ENCODE measurements at places on chromosomes 12 and 14. TPM values are rescaled to one million over a fixed set of nuclear protein-coding genes. Genes with fewer than 3 reads are reported as not detected.
A peak's percentile ranks its signal among the peaks of the same experiment; 100 is the strongest.

DNA sequence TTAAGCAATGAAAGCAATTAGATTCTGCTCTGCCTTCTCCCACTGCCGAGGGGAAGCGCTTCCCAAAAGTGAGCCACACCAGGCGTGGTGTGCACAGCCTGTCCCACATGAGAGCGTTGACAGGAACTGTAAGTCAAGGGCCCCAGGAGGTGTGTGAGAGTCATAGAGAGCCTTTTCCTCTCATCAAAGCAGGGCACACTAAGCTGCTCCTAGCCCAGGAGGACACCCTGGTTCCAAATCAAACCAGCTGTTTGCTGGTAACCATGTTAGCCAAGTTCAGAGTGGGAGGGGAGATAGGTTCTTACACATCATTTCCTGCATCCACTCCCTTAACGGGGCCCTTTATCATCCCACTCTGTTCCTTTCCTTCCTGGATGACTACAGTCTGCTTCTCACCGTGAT lies 98.3 kb downstream of the SPTSSA start:
- peaks cover 12% of the 10 kb centered on the region for H3K4me1 ChIP-seq
- no peak for DNase-seq
- no peak overlapping the region for H3K4me3 ChIP-seq
- H3K27ac ChIP-seq: no peak overlapping the region
- no peaks in the 10 kb centered on the region for H3K36me3 ChIP-seq
- no peaks in the 10 kb centered on the region for H3K27me3 ChIP-seq

DNA sequence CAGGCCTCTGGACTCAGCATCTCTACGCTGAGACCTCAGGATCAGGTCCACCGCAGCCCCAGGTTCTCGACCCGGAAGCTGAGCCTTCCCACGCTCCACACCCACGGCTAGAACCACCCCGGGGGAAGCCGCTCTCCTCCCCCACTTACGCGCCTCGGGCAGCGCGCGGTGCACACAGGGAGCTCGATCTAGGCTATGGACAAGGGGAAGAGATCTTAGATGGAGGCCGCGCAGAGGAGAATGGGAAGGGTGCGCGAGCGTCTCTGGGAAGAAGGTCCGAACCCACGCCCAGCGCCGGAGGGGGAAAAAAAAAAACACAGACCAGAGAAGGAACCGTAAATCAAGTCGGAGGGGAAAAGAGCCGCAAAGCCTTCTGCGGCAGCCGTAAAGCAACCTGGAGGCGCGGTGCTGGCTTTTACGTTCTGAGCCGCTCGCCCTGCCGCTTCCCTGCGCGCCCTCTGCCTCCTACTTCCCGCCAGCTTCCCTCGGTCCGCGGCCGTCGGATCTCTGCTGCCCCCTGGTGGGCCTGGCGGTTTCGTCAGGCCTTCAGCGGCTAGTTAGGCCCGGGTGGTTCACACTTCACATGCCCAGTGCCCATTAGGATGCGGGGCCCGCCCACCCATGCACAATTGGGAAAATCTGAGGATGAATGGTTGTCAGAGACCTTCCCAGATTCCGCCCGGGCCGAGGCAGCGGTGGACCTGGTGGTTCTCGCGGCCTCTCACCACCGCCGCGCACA lies at the start of gene RAD52:
RAD52 (minus strand) TSS at position 242 of the 739 bp plus-strand sequence. CDS start 16,636 bp downstream, outside the sequence.
- no peaks in the 10 kb centered on the region for H3K4me1 ChIP-seq
- H3K27ac ChIP-seq: peak within 1 kb of the TSS; percentile 91
- no peaks in the 10 kb centered on the region for H3K36me3 ChIP-seq
- DNase-seq: peak; percentile 99

DNA sequence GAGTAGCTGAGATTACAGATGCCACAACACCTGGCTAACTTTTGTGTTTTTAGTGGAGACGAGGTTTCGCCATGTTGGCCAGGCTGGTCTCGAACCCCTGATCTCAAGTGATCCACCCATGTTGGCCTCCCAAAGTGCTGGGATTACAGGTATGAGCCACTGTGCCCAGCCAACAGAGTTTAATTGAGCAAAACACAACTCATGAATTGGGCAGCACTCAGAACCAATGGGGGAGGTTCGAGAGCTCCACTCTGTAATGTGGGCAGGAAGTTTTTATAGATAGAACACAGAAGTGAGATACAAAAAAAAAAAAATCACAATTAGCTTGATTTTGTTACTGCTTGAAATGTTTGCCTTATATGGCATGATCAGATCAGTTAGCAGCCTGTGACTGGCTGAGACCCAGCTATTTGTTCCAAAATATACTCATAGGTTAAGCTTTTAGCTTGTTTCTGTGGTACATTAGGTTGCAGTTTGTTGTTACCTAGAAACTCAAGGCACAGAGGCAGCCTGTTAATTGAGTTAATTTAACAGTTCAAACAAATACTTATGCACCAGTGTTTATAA lies 1.4 kb upstream of the P2RX2 start:
- DNase-seq: no peak
- no peaks in the 10 kb centered on the region for H3K36me3 ChIP-seq
- no peak overlapping the region for H3K27ac ChIP-seq
- H3K4me1 ChIP-seq: peaks cover 2% of the 10 kb centered on the region

- no peak within 1 kb of the TSS for H3K27ac ChIP-seq
- H3K27me3 ChIP-seq: peaks cover 22% of the 10 kb centered on the region
- H3K4me1 ChIP-seq: peaks cover 17% of the 10 kb centered on the region
- peak; percentile 69 for DNase-seq
These were observed at the start of gene B3GNT4 for GRCh38 chr12:122203301-122204166. B3GNT4 (plus strand) TSS chr12:122203709; CDS start chr12:122204619, 910 bp downstream.

Gene DTX1
- 0.70 TPM for total RNA-seq

GRCh38 chr12:25695574-25695973 lies 142.5 kb upstream of the LMNTD1 start:
- H3K4me3 ChIP-seq: no peak overlapping the region
- H3K4me1 ChIP-seq: no peaks in the 10 kb centered on the region
- DNase-seq: no peak
- no peaks in the 10 kb centered on the region for H3K27me3 ChIP-seq
- no peaks in the 10 kb centered on the region for H3K36me3 ChIP-seq
- no peak overlapping the region for H3K27ac ChIP-seq

Gene LIN7A
- total RNA-seq: 11.7 TPM

DNA sequence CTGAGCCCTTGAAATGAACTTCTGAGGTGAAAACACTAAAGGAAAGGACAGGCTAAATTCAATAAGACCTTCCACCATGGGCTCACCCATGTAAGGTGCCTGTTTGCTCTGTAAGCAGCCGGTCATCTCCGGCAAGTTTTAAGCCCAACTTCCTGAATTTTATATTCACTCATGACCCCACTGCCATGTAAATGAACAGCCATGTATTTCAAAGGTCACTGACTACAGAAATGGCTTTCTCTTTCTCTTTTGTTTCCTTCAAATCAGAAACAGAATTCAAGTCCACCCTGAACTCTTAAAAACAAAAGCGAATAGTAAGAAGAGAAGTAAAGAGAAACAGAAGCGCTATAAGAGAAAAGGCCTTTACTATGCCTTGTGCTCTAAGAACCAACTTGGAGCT lies 61.7 kb upstream of the OVCH1 start:
- H3K36me3 ChIP-seq: no peaks in the 10 kb centered on the region
- H3K4me1 ChIP-seq: peaks cover 11% of the 10 kb centered on the region
- H3K27me3 ChIP-seq: no peaks in the 10 kb centered on the region
- no peak overlapping the region for H3K27ac ChIP-seq
- DNase-seq: no peak

Gene OR6C2
- not detected for total RNA-seq

- DNase-seq: no peak
- peaks cover 8% of the 10 kb centered on the region for H3K27me3 ChIP-seq
- no peaks in the 10 kb centered on the region for H3K36me3 ChIP-seq
These were observed 3.1 kb downstream of the FAM222A start for GRCh38 chr12:109716512-109717389.

DNA sequence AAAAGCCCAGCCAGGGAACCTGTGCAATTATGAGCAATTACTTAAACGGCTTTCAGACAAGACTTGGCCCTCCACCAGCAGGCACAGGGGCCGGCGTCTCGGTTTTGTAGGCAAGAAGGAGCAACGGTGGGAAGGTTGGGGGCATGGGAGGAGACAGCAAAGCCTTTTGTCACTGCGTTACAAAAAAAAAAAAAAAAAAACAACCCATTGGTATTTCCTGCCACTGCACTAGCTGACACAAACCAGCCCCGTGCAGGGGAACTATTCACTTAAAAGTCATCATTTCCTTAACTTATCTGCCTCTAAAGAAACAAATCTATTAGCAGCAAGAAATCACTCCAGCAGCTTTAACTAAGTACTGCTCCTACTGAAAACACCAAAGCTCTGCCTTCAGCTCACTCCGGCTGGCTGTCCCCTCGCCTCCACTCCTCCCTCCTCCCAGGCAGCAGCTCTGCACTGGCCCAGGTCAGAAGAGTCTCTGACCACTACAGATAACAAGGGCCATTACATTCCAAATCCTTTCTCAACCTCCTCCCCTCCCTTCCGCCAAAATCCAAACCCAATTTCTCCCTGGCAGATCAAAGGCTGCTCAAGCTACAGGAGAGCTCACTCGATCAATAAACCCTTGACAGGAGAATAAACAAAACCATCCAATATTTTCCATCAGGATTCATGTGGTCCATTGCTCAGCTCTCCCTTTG lies 105.2 kb upstream of the CDKN3 start:
- no peaks in the 10 kb centered on the region for H3K36me3 ChIP-seq
- no peaks in the 10 kb centered on the region for H3K27me3 ChIP-seq
- H3K4me3 ChIP-seq: no peak overlapping the region
- H3K27ac ChIP-seq: no peak overlapping the region
- no peak for DNase-seq
- H3K4me1 ChIP-seq: no peaks in the 10 kb centered on the region

DNA sequence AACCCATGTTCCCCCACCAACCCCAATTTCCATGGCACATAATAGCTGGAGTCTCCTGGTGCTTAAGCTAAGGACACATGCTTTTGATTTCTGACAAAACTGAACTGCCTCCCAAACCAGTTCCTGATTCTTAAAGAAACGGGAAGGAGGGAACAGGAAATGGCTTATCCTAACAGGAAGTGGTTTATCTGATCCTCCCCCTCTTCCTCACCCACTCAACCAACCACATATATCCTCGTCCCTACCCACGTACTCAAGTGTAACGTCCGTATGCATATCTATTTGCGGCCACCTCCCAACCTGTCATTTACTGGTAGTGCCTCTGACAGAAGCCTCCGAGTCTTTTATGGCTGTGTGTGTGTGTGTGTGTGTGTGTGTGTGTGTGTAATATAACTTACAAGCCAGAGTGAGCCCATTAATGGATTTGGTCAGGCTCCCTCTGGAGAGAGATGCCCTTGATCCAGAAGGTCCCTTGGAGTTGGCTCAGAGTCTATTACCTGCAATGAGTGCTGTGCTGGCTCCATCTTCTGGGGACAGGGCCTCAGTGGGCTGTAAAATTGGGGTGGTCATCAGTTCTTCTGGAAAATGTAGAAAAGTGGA lies 7.7 kb downstream of the DAZAP2 start:
- peaks cover 38% of the 10 kb centered on the region for H3K36me3 ChIP-seq
- DNase-seq: no peak
- H3K4me3 ChIP-seq: no peak overlapping the region

Gene NPFF
- total RNA-seq: not detected

DNA sequence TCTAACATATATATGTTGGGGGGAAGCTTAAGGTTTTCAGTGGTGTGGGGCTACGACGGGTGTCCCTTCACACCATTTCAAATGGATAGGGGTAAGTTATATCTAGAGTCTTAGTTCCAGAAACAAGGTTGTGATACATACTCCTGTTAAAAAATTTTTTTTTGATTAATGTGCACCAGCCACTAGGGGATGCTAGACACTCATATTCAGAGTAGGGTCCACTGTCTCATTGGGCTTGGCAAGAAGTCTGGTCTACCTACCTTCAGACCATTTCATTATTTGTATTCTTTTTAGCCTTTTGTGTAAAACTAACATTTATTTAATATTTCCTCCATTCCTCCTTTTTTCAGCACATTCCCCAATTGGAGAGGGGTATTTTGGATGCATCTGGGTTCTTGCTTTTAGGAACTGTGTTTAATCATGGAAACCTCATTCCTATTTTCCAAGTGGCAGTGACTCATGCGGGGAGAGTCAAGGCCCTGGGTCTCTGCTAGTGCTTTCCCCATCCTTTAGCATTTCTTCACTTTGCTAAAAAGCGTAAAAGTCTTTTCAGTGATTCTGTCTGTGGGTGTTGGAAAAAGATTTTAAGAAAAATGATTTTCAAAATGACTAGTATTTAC lies 33.4 kb downstream of the ANO4 start:
- no peaks in the 10 kb centered on the region for H3K36me3 ChIP-seq
- no peak overlapping the region for H3K4me3 ChIP-seq
- H3K27ac ChIP-seq: no peak overlapping the region
- DNase-seq: no peak
- no peaks in the 10 kb centered on the region for H3K27me3 ChIP-seq

Gene FLRT2
- total RNA-seq: 19.1 TPM

- H3K27me3 ChIP-seq: no peaks in the 10 kb centered on the region
- peaks cover 23% of the 10 kb centered on the region for H3K4me1 ChIP-seq
- no peak for DNase-seq
- H3K36me3 ChIP-seq: peaks cover 31% of the 10 kb centered on the region
- H3K4me3 ChIP-seq: no peak overlapping the region
These were observed 54.9 kb downstream of the BEGAIN start for GRCh38 chr14:100532154-100532861.

Gene TPPP2
- not detected for total RNA-seq

DNA sequence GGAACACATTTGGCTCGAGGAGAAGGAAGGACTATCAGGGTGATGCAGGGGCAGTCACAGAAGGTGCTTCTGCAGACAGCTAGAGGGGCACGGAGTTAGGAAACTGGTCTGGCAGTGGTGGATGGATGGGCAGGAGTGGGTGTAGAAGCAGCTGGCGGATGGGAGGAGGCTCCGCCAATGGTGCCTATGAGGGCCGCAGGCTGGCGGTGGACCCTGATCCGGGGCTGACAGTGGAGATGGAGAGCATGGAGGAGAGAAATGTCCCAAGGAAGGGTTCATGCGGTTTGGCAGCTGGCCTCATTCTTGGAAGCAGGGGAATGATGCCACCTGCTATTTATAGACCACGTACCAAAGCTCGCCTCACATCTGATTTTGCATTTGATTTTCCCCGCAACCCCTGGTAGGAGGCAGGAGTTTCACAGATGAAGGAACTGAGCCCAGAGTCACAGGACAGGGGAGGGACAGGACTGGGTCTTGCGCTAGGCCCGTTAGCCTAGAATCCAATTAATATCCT lies 237.1 kb downstream of the FOXN3 start:
- H3K36me3 ChIP-seq: no peaks in the 10 kb centered on the region
- H3K27ac ChIP-seq: no peak overlapping the region
- no peaks in the 10 kb centered on the region for H3K27me3 ChIP-seq
- DNase-seq: no peak
- peaks cover 3% of the 10 kb centered on the region for H3K4me1 ChIP-seq
- no peak overlapping the region for H3K4me3 ChIP-seq

Gene KRT3
- total RNA-seq: not detected

DNA sequence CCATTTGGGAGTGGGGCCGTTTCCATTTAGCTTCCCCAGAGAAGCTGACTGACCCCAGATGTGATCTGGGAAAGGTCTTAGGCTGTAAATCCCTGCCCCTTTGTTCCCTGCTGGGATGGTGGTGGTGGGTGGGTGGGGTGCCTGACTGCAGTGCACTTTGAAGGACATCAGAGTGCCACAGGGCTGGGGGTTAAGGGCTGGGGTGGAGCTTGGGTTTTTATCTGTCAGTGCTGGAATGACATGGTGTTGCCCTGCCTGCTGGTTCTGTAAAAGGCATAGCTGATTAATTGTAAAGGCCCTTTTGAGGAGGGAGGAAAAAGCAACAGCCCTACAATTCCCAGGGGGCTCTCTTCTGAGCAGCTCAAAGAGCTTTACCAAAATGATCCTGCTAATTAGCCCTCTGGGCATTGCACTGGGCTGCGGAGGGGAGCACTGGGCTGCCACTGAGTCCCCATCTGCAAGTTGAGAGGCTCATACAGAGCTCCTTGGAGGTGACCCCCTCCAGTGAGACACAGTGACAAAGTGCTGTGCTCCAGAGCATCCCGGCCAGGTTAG lies 21.1 kb downstream of the PLEKHG3 start:
- H3K27ac ChIP-seq: no peak overlapping the region
- no peak overlapping the region for H3K4me3 ChIP-seq
- H3K27me3 ChIP-seq: no peaks in the 10 kb centered on the region
